ENCODE measurements at places on chromosomes 16 and 17.

- no peak for DNase-seq
Observed at GRCh38 chr16:86248310-86248905, 261.9 kb upstream of the FOXF1 start.

- DNase-seq = no peak
Observed at GRCh38 chr16:19696328-19696727, 21.7 kb downstream of the KNOP1 start.

DNA sequence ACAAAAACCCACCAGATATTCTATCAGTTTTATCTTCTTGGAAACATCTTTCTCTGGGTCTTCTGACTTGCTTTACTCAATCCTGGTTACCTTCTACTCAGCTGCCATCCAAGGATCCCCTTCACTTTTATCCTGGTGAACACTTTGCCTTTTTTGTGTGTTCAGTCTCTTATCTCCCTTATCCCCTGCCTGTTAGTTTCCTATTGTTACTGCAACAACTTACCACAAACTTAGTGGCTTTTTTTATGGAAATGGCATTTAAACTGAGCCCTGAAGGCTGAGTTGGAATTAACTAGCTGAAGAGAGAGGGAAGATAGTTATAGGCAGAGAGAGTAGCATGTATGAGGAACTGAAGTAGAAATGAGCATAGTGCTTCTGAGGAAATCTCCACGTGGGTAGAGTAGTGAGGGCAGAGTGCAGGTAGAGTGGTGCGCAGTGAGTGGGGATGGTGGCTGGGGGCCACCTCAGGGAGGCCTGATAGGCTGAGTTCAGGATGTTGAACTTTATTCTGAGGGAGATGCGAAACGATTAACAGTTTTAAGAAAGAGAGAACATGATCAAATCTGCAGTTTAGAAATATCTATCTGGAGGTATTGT, 26.3 kb downstream of the TANGO6 start:
- DNase-seq = no peak

DNA sequence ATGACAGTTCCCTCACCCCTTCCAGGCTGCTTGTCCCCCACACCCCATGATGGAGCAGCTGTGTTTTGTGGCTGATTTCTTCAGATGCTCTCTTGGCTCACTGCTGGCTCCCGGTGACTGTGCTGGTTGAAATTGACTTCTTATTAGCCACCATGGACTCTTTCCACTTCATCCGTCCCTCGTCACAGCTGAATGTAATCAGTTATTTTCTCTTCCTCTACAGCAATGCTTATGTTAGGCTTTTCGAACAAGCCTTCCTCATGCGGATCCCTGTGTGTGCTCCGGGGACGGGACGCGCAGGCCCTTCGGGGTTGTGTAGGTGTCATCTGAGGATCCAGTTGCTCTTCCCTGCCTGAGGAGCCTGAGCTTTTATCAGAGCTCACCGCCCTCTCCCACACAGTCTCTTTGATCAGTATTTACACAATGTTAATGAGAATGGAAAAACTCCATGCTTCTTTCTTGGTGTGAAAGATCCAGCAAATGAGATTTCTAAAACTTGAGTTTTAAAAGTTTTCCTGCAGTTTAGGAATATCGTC, 87.5 kb downstream of the RPTOR start:
- DNase-seq = no peak

DNA sequence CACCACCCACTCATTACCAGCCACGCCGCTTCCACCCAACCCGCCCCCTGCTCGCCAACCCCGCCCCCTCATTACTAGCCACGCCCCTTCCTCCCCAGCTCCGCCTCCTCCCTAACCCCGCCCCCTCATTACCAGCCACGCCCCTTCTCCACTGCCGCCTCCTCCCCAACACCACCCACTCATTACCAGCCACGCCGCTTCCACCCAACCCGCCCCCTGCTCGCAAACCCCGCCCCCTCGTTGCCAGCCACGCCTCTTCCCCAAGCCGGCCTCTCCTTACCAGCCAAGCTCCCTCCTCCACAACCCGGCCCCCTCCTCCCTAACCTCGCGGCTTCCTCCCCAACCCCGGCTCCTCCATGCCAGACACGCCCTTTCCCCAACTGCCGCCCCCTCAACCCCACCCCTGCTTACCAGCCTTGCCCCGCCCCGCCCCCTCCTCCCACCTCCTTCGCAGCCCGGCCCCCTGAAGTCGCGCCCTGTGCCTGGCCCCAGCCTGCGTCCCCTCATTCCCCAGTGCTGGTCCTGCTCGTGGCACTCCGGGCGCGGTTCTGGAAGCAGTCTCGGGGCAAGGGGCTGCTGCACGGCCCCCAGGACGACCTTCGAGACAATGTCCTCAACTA, 7.3 kb downstream of the SLC22A31 start:
- DNase-seq = no peak

- peak; percentile 72 for DNase-seq
Observed at GRCh38 chr17:72812823-72813222, 279.7 kb downstream of the SLC39A11 start.

DNA sequence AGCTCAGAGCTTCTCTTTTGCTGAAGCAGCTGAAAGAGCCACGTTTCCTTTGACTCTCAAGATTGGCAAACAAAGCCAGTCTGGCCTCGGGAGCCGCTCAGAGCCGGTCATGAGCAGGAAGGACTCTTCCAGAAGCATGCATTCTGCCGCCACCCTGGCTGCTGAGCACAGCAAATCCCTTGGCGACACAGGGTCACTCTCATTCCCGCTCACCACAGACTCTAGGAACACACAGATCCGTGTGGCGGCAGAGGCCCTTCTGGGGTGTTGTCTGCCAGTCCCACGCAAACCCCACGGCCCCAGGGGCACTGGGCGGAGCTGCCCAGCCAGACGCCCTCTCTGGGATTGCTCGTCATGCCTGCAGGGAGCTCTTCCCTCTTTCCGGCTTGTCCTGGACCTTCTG, 157.0 kb downstream of the C16orf95 start:
- DNase-seq = no peak

DNA sequence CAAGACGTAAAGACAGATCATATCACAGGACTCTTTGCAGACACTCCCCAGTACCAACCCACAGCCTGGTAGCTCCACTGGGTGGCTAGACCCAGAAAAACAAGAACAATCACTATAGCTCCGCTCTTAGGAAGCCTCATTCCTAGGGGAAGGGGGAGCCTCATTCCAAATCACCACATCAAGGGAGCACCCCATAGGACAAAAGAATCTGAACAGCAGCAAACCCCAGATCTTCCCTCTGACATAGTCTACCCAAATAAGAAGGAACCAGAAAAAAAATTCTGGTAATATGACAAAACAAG, 237.8 kb downstream of the CEP112 start:
- DNase-seq = no peak

GRCh38 chr16:16063683-16064082, 114.3 kb downstream of the ABCC1 start:
- no peak for DNase-seq

DNA sequence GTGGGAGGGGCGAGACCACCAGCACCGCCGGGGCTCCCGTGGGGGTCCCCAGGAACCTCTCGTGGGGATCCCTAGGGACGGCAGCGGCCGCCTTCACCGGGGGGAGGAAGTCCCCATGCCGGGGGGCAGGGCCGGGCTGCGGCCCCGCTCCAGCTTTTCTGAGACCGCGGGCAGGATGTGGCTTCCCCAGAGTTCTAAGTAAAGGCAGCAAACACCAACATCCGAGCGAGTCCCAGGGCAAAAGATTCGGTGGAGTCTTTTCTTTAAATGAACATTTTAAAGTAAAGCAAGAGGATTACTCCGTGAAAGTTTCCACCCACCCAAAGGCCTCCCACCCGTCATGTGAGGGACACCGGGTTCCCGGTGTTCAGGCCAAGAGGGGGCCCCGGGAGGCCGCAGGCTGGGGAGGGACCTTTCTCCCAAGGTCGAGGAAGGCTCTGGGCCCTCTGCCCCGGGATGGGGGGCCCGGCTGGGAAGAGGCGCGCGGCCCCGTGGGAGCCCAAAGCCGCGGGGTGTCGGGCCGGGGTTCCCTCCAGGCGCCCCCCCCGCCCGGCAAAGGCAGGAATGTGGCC, 137.2 kb upstream of the RPH3AL start:
- DNase-seq = peak; percentile 63

- DNase-seq = no peak
Observed at GRCh38 chr16:75139498-75139897, 8.8 kb upstream of the ZFP1 start.

DNA sequence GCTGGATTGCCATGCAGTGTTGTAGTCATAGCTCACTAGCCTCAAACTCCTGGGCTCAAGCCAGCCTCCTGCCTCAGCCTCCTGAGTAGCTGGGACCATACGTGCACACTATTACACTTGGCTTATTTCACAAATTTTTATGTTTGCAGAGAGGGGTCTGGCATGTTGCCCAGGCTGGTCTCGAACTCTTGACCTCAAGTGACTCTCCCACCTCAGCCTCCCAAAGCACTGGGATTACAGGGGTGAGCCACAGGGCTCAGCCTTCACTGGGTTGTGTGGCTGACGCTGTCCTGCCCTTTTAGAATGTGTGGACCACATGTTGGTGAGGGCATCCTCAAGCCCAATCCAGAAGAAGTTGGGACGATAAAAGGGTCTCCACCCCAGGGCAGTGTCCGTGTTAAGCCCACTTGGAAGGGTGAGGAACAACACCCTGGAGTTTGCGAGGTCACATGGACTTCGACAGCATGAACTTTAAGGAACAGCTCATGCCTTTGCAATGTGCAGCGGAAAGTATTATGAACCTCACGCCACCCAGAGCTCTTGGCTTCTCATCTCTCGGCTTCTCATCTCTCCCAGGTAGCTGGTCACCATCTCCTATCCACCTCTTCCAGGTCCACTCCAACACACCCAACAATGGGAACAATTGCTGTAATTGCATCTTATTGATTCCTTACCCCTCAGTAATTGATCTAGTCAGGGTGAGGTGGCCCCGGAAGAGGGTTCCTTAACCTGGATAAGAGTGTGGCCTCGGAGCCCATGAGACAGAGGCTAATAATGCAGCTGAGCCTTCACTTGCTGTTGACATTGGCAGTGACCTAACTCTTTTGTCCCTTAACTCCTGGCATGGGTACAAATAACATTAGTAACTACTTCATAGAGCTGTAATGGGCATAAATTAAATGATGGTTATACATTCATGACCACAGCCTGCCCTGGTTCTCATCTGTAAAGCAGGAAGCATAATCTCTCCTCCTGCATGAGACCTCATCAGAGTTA, 6.7 kb downstream of the FOXL1 start:
- no peak for DNase-seq

DNA sequence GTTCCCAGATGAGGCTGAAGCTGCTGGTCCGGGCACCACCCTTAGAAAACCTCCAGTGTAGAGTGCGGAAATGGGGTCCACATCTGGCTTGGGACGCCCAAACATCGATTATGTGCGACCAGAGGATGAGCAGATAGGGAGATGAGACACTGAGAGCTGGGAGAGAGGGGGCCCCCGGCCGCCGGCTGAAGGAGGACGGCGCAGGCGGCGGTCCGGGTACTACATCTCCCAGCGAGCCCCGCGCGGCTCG, 182 bp upstream of the SPECC1 start:
- no peak for DNase-seq

- DNase-seq = no peak
Observed at GRCh38 chr16:29760567-29761279, 14.9 kb upstream of the C16orf54 start.

GRCh38 chr16:56227936-56228335, 36.6 kb downstream of the GNAO1 start:
- DNase-seq = no peak

- DNase-seq = no peak
Observed at GRCh38 chr17:76122431-76123190, 18.4 kb downstream of the FOXJ1 start.

DNA sequence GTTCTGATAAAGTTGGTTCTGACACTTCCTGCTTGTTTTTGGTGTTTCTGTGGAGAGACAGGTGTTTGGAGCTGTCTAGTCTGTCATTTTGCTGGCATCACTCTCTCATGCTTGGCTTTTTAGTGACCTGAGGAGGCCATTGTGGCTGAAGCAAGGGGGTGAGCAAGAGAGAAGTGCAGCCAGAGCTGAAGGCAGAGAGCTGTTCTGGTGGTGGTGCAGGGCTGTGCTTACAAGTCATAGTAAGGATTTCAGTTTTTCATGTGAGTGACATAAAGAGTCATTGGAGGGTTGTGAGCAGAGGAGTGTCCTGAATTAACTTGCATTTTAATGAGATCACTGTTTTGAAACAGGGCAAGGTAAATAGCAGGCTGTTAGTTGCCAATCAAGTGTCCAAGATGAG, 97.5 kb downstream of the CHD9 start:
- no peak for DNase-seq

GRCh38 chr16:75483222-75483621, 12.0 kb downstream of the CHST6 start:
- DNase-seq = peak; percentile 42

GRCh38 chr17:76383546-76384221, 725 bp upstream of the SPHK1 start:
- peak; percentile 59 for DNase-seq

DNA sequence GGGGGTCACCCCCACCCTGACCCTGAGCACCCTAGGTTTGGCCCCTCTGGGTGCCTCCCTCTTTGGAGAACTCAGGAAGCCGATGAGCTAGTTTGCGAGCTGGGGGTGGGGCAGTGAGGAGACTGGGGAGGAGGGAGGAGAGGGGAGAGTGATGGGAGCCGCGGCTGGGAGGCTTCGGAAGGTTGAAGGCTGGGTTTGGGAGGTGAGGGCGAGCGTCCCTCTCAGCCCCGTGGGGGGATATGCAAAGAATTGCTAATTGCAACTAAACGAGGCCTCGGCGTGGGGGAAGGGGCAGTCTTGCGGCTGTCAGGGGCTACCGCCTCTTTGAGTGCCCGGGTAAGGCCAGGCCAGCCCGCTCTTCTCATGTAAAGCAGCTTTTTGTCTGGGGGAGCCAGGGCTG, 17.6 kb upstream of the FZD2 start:
- no peak for DNase-seq

- no peak for DNase-seq
Observed at GRCh38 chr17:38600416-38600815, 5.3 kb downstream of the SRCIN1 start.

DNA sequence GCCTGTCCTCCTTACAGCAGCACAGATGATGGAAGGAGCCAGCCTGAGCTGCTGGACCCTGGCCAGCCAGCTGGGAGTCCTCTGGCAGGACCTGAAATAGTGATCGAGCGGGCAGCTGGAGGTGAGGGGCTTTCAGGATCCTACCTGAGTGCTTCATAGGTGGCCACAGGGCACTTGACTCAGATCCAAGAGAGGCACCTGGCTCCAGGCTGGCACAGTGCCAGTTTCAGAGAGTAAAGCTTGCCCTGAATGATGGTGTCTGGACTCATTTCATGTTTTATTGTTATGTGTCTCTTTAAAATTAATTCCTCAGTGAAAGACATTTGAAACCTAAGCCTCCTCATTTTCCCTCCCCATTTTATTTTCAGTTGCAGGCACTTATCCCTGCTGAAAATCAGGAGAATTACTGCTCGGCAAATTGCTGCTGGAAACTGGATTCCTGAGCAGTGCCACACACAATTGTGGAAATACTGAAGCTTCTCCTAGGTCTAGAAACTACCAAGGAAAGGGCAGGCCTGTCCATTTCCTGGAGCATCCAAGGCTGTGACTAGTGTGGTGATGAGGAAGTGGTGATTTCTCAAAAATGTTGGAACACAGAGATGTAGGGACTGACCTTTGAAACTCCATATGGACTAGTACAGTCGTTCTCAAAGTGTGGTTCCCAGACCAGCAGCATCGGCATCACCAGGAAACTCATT, 16.1 kb upstream of the ADAMTS18 start:
- no peak for DNase-seq

GRCh38 chr16:9033125-9033830, 58.2 kb upstream of the HAPSTR1 start:
- DNase-seq = peak; percentile 68

- no peak for DNase-seq
Observed at GRCh38 chr17:3906881-3907280, 9.4 kb downstream of the P2RX1 start.
